ENCODE measurements at places on chromosomes 4 and X.

- DNase-seq = no peak
Observed at GRCh38 chr4:121764702-121765367, at the start of gene SMIM43. TSS of gene SMIM43 (minus strand) at chr4:121765164. CDS start at chr4:121765105, 59 bp downstream.

DNA sequence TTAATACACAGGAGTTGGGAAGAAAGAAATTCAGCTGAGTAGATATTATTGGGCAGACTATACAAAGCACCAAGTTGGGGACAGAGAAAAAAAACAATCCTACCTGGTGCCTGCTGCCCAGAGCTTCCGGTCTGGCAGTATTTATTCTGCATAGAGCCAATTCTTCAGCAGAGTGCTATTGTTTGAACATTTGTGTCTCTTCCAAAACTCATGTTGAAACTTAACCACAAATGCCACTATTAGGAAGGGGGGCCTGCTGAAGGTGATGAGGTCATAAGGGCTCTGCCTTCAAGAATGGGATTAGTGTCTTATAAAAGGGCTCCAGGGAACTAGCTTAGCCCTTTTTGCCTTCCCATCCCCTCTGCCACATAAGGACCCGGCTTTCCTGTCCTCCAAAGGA lies 136.2 kb downstream of the EVC2 start:
- no peak for DNase-seq

DNA sequence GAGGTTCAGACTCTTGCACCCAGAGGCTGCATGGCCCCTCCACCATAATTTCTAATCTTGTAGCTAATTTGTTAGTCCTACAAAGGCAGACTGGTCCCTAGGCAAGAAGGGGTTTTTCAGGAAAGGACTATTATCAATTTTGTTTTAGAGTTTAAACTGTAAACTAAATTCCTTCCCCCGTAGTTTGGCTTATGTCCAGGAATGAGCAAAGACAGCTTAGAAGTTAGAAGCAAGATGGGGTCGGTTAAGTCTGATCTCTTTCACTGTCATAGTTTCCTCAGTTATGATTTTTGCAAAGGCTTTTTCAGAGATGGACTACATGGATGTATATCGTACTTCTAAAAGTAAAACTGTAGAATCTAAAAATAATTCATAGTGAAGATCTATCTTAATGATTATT lies 258.1 kb upstream of the IL1RAPL1 start:
- no peak for DNase-seq

DNA sequence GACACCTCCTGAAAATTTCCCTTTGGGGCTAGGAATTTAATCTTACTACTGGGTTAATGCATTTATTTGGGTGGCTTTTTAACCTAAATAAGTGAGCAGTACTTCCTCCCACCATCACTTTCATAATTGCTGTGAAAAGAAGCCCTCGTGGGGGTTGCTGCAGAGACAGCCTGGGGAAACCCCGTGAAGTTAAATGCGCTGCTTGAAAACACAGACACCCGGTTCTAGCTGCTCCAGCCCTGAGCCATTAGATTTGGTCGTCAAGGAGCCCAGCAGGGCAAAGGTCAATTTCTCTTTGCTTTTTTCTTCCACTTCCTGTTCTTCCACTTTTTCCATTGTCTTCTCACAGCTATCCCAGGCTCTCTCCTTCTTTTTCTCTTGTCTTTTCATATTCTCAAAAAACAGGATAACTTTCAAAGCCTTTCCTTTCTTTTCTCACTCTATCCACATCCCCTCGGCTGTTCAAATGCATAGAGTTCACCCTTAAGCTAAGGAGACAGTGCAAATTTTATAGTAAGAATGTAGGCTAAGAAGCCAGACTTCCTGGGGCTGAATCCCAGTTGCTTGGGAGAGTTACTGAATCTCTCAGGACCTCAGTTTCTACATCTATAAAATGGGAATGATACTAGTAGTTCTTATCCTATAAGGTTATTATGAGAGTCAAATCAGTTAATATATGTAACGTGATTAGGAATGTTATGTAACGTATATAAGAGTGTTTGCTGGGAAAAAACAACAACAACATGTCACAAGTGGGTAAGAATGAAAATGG lies 91.5 kb upstream of the ZNF827 start:
- DNase-seq = no peak

DNA sequence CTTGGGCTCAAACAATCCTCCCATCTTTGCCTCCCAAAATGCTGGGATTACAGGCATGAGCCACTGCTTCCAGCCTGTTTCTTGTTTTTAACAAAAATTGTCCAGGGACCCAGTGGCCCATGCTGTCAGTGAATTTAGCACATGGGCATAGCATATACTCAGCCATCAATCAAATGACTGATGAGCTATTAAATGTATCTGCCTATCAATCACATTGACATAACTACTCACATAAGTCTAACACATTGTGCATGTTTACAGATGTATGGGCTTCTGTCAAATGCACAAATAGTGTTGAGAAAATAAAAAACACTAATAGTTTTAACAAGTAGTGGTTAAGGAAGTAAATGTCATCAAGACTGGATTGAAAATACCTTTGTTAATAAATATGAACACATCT lies 249.4 kb downstream of the COX18 start:
- DNase-seq = no peak

GRCh38 chr4:121050300-121050699 lies 22.0 kb downstream of the NDNF start:
- DNase-seq = no peak

DNA sequence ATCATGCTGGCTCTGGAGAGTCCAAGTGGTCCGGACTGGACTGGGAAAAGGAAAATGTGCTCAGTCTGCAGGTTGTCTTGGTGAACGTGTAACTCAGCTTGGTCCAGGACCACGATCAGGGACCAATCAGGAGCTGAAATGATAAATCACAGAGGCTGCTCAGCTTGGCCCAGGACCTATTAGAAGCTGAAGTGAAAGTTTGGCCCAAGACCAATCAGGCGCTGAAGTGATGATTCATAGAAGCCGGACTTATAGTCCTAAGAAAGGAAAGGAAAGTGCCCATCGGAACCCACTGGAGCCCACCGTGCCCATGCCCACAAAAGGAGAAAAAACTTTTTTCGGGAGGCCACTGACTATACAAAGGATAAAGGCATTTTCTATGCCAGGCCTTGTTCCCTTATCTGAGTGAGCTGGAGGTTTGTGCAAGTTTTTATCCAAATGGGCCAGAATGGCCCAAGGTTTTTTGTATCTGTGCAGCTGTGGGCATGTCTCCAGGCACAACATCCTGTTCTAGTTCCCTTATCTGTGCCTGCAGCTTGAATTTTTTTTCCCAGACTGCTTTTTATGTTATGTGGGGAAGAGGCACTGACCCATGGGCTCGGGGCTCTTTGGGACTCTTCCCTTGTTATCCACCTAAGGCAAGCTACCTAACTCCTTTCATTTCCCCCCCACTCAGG lies 194.4 kb downstream of the FAM133A start:
- DNase-seq = no peak

DNA sequence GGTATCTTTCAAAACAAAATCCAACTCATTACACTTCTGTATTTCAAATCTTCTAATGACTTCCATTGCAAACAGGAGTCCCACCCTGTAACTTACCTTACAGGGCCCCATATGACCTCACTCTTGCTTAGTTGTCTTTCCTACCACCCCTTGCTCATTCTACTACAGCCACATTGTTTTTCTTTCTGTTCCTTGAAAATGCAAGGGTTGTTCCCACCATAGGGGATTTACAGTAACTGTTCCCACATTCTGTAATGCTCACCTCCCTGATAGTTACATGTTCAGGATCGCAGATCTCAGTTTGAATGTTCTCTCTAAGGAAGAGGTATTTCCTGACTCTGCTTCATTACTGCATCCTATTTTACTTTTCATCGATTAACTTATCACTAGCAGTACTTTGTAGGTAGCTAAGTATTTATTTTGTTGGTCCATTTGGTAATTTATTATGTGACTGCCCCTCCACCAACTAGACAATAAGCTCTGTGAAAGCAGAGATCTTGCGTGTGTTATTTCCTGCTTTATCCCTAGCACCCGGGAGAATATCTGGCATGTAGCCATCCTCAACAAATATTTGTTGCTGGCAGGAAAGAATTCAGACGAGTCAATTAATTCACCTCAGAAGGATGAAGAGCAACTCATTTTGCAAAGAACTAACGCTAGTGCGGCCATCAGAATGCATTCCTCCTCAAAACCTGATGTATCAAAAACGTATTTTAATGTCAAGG lies 21.4 kb downstream of the MAOB start:
- DNase-seq = no peak

- no peak for DNase-seq
Observed at GRCh38 chrX:109928596-109929335, 74.1 kb upstream of the TMEM164 start.

DNA sequence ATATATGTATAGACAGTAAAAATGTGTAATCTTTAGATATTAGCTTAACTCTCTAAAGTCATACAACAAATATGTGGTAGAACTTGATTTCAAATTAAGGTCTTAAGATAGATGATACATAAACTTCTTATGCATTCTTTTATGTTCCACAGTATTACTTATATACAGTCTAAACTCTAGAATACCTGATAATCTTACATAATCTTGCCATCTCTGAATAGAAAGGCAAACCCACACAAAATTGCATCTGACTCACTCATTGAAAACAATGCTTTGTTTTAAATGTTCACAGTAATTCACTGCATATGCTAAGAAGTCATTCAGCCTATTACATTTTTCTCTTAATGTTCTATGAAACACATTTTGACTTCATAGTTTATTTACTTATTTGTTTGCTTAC lies 10.1 kb downstream of the SULT1B1 start:
- no peak for DNase-seq

GRCh38 chrX:102560423-102561068 lies 38.8 kb upstream of the ARMCX5 start:
- DNase-seq = no peak

- DNase-seq = no peak
Observed at GRCh38 chr4:53507671-53508286, 83.5 kb downstream of the LNX1 start.
